ENCODE measurements at places on chromosomes 7 and 10.

- no peak for DNase-seq
Measured at GRCh38 chr7:120740348-120740747, 117.6 kb downstream of the TSPAN12 start.

DNA sequence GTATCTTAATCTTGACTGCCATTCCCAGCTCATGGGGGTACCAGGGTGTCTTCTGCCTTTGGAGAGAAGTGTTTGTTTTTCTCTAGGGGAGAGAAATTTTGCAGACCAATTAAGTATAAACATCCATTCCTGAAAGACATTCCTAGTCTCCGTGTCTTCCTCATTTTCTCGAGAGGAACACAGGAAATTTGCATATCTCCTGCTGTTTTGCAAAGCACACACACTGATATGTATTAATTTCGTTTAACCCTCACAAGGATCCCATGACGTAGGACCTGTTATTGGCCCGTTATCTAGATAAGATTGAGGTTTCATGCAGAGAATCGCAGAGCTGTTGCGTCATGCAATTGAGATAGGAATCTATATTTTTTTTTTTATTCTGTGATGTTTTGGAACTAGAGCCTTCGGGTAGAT lies 944 bp downstream of the RHBDD2 start:
- peak; percentile 55 for DNase-seq

GRCh38 chr10:102596506-102596971 lies 47.7 kb upstream of the TRIM8 start:
- peak; percentile 44 for DNase-seq

GRCh38 chr7:135510592-135511183 lies 786 bp upstream of the CNOT4 start:
- peak; percentile 3 for DNase-seq

DNA sequence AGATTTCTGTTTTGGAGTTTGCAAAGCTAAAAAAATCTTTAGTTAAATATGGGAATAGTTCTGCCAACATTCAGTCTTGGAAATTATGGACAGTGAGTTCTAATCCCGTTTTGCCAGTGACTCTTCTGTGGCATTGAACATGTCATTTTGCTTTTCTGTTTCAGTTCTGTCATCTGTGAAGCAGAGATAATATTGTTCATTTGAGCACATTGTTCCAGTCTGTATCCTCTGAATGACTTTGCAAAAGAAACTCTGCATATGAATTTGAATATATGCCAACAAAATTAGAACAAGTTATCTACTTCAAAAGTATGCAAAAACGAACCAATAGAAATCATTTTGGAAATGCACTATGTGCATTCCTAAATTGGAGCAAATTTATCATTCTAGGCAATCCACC lies 746.0 kb upstream of the POT1 start:
- DNase-seq: no peak

DNA sequence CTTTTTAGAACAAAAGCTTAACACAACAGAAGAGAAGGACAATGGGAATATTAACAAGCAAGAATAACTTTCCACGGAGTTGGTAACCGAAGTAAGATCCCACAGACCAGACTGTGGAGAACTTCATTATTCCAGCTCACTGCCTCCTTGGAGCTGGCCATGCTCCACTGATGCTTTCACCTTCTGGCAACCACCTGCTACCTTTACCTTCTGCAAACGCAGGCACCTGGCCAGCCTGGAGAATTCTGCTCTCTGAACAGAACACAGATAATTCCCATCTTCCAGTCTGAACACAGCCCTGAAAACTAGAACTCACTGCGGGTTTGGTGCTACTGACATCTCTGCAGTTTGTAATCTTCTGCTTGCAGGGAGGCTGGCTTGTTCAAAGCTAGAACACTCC lies 66.5 kb downstream of the JAZF1 start:
- no peak for DNase-seq

- no peak for DNase-seq
Measured at GRCh38 chr10:20350509-20350908, 534.3 kb downstream of the PLXDC2 start.

GRCh38 chr10:8531116-8531515 lies 476.6 kb downstream of the GATA3 start:
- DNase-seq: no peak

GRCh38 chr10:71627956-71628355 lies 91.6 kb downstream of the C10orf105 start:
- DNase-seq: no peak

DNA sequence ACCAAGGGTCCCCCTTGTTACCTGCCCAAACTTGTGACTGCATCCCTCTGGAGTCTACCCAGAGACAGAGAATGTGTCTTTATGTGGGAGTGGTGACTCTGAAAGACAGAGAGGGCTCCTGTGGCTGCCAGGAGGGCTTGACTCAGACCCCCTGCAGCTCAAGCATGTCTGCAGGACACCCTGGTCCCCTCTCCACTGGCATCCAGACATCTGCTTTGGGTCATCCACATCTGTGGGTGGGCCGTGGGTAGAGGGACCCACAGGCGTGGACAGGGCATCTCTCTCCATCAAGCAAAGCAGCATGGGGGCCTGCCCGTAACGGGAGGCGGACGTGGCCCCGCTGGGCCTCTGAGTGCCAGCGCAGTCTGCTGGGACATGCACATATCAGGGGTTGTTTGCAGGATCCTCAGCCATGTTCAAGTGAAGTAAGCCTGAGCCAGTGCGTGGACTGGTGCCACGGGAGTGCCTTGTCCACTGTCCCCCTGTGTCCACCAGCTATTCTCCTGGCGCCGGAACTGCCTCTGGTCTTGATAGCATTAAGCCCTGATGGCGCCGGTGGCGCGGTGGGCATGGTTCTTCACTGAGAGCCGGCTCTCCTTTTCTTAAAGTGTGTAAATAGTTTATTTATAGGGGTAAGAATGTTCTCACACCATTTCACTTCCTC lies 19.4 kb upstream of the SH2D4B start:
- DNase-seq: no peak

GRCh38 chr7:92809760-92810573 lies 26.4 kb downstream of the CDK6 start:
- DNase-seq: peak; percentile 92

DNA sequence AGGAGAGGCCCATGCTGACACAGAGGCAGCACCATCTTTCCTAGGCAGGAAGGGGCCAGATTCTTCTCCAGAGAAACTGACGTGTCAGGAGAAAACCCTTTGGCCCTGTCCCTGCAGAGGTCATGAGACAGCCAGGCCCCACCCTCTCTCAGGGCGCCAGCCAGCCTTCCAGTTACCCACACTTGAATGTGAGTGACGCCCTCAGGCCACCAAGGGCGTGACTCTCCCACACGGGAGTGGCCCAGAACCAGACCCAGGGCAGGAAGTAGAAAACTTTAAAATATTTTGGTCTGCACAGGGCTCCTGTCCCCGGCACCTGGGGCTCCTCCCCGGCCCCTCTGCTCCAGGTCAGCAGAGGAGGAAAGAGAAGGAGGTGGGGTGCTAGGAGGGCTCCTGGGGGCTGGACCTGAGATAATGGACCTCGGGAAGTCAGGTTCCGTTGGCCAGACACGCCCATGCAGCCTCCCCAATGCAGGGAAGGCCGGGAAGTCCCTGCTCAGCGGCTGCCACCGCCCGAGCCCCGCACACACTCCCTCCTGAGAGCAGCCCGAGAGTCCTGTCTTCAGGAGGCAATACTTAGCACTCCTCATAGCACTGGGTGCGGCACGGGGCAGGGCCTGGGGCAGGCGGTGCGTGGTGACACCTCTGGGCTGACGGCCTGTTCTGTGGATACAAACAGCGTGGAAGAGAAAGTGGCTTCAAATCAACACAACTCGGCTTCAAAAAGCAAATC lies 67.0 kb upstream of the CFAP46 start:
- DNase-seq: no peak

DNA sequence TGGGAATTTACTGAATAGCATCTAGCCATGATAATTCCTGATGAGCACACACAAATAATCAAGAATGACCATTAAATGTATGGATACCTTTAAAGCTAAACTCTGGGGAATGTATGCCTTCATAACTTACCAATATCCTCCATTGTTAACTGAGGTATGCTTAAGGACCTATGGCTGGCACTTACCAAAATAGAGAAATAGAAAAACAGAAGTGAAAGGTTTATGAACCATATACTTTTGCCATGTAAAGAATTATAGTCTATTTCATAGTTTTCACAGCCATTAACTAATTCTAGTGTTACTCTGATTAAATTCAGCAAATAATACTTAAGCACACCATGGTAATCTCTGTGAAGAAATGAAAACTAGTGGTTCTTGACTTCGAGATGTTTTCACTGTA lies 1360.6 kb upstream of the LRRTM3 start:
- no peak for DNase-seq

DNA sequence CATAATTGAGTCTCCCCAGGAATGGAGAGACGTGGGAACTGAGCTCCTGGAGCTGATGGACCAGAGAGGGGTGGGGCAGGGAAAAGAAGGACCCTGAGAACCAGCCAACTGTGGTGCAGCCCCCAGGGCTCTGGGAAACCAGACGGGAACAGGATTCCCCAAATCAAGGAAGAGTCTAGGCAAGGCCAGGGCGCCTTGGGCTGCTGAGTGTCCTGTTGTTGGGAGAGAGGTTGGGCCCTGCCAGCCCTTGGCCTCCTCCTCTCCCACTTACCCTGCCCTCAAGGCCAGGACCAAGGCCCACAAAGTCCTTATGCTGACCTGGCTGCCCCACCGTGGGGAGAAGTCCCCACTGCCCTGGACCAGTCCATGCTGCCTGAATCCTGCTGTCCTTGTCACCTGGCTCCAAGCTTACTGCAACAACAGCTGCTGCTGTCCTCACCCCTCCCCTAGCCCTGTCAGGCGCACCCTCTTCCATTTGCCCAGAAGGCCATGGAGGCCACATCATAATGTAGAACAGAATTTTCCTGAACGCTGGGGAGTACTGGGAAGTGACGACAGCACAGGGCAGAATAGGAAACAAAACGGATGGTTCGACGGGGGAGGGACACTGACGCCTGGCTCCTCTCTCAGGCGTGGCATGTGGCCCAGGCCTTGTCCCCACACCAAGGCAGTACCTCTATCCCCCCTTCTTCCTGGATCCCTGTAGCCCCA lies 132.9 kb upstream of the ZMIZ1 start:
- DNase-seq: no peak

DNA sequence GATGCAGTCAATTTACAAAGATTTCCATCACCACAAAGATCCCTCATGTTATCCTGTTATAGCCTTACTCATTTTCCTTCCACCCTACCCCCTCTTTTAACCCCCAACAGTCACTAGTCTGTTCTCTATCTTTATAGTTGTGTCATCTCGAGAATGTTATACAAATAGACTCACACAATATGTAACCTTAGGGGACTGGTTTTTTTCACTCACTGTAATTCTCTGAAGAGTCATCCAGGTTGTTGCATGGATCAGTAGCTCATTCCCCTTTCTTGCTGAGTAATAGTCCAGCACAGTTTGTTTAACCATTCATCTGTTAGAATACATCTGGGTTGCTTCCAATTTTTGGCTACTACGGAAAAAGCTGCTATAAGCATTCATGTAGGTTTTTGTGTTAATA lies 121.1 kb upstream of the PDE1C start:
- no peak for DNase-seq

- DNase-seq: no peak
Measured at GRCh38 chr7:21965291-21965690, 19.6 kb upstream of the CDCA7L start.

DNA sequence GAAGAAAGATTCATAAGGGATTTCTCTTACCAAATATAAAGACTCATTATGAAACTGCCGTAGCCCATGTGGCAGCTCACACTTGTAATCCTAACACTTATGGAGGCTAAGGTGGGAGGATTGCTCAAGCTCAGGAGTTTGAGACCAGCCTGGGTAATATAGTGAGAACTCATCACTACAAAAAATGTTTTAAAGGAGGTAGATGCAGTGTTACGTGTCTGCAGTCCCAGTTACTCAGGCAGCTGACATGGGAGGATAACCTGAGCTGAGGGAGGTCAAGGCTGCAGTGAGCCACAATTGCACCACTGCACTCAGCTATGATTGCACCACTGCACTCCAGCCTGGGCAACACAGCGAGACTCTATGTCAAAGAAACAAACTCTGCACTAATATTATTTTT lies 18.1 kb upstream of the DNA2 start:
- DNase-seq: peak; percentile 57

DNA sequence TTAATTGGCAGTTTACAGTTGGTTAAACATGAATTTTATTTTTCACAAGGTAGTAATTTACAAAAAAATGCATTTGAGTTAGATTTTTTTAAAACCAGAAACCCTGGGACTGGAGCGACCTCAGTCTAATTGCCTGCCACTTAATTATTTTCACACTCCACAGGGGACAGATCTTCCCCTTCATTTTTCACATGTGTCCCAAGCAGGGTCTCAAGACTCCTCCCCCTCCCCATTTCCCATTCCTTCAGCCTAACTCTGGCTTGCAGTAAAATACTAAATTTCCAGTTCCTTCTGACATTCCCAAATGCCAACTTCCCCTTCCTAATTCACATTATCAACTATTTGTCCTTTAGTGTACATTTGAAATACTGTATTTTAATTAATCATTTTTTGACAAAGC lies 948 bp downstream of the ZNF138 start:
- no peak for DNase-seq

- no peak for DNase-seq
Measured at GRCh38 chr7:7519056-7519455, 16.6 kb downstream of the COL28A1 start.

DNA sequence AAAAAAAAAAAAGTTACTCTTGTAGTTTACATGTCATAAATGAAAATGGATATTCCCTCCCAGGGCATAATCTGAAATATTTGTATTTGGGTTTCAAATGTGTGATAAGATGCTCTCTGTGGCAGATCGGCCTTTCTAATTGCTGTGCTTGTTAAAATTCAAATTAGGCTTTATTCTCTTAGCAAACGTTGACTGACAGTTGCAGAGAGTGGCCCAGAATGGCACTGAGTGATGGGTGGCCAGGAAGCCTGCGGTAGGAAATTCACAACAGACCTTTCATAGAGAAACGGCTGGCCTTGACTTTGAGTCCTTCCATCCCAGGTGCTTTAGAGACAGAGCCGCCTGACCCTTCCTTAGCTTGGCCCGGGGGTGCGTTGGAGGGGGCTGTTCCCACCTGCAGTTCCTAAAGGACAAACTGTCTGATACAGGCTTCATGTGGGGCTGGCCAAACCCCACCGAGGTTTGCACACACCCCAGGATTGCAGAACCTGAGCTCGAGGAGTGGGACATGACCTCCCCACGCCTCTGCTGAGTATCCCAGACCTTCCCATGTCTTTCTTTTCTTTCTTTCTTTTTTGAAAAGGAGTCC lies 152.7 kb downstream of the CUX1 start:
- DNase-seq: no peak

DNA sequence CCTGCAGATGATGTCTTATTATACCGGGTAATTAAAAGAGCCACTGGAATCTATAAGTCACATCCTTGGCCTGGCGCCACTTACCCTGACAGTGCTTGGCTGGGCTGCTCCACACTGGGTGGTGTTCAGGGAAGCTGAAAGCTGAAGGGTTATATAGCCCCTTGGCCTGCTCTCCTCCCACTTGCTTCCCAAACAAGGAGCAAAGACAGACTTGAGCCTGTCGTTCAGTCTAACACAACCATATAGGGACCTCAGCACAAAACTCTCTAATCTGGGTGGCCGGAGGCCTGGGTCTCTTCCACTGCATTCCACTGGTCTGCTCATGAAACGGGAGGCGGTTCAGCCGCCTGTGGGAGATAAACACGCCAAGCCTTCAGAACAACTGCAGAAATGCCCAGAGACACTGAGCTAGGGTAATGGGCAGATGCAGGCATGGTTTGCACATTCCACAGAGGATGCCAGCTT lies at the start of gene ACTA2:
Gene ACTA2, minus strand, starts transcription at position 127 of the 465 bp plus-strand sequence. CDS start 3,843 bp downstream, outside the sequence.
- DNase-seq: no peak
